ENCODE measurements at places on chromosomes 6 and 20. TPM values are rescaled to one million over a fixed set of nuclear protein-coding genes. Genes with fewer than 3 reads are reported as not detected.

DNA sequence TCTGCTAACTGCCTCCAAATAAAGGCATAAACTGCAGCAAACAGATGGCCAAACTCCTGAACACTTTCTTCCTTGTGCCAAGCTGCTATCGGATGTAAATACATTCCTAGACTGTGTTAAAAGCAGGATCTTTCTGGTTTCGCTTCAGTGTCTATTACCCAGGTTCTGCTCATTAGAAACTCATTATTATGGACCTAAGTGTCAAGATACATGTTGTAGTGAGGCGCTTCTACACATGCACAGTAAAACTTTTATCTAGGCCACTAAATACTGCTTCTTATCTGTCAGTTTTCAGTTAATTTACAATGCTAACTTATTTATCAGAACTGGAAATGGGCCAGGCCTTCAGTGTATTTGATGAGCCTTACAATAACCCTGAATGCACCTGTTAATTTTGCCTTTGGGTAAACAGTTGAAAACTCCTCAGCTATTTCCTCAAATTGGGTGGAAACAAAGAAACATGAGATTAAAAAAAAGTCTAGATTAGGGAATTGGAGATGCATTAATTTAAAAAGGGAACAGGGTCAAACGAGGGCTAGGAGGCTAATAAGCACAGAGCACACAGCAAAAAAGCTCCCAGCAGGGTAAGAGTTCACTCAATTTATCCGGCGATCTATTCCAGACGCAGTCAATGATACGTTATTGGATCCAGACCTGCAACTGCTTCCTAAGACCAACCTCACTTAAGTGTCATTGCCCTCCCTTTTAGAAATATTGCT lies 240.6 kb downstream of the FOXC1 start:
- no peak for DNase-seq

TNF gene
- total RNA-seq, result 1.1 TPM

CBFA2T2 gene
- total RNA-seq, result 37.4 TPM

GRCh38 chr20:49627329-49627761 lies 59.4 kb upstream of the PTGIS start:
- DNase-seq, result peak; percentile 70

XKR7 gene
- 0.10 TPM for total RNA-seq

Data from mucosa of descending colon (tissue), 3 donors.